ENCODE measurements at places on chromosomes 5 and 9.

DNA sequence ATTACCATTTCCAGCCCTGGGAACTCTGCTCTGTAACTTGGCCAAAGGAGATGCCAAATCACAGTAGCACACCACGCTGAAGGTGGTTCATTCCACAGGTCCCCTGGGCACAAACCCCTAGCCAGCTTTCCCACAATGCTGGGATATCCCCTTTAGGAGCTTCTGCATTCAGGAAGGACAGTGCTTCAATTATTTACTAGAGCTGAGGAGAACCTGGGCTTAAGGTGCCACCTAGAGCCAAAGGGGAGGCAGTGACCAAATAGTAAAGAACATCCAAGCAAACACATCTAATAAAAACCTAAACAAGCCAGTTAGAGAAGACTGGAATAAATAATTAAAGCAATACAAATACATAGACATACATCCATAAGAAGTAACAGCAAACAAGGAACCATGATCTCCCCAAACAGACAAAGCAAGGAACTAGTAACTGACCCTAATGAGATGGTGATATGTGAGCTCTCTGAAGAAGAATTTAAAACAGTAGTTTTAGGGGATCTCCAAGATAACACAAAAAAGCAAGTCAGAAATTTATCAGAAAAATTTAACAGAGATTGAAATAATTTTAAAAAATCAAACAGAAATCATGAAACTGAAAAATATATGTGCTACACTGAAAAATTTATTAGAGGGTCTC is 14.6 kb downstream of the KIF4B start:
- no peak for DNase-seq

DNA sequence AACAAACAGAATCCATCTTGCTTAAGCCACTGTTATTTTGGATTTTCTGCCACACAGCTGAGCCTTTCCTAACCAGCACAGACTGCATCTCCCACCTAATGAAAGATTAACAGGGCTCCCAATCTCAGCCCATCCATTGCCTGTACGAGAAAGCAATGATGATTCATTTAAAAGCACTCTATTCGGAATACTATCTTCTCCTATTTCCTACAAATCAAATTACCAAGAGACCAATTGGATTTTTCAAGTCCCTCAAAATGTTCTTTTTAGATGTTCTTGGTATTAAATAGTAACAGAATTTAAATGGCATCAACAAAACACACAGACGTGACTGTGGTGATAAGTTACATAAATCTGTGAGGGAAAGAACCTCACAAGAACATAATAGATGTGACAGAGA is 324.1 kb downstream of the AGTPBP1 start:
- no peak for DNase-seq

DNA sequence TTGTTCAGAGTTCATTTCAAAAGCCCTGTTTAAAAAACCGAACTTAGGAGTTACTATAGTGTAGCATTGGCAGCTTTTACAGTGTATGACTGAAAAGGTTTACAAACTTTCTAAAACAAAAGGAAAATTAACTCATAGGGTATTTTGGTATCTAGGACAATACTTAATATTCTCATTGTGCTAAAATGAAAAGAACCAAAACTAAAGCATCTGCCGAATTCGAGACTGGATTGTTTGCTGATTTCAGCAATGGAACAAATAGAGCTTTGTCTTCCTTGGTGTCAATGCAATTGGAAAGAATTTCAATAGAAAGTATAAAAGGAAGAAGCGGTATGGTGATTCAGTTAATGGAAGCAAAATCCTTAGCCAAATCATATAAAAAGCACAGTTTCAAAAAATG is 254.1 kb downstream of the SLF1 start:
- DNase-seq = no peak

- DNase-seq = no peak
Observed at GRCh38 chr5:54775645-54776044, 209.7 kb downstream of the ESM1 start.

- no peak for DNase-seq
Observed at GRCh38 chr5:9787861-9788600, 157.9 kb upstream of the TAS2R1 start.

- no peak for DNase-seq
Observed at GRCh38 chr5:141992349-141992963, 20.4 kb downstream of the GNPDA1 start.

DNA sequence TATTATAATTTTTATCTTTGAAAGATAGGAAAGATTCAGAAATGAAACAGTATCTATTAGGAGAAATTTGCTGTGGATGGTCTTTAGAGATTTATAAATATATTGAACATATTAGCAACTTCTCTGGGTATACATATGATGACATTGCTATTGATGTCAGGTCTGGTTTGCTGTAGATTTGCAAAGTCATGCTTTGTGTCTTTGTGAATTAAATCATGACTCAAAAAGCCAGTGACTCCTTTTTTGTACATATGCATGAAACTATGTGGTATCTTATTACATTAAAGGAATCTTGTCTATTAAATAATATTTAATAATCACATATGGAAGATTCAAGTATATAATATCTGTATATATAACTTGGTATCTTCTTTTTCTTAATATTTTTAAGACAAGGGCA is 141.9 kb downstream of the ST8SIA4 start:
- no peak for DNase-seq

DNA sequence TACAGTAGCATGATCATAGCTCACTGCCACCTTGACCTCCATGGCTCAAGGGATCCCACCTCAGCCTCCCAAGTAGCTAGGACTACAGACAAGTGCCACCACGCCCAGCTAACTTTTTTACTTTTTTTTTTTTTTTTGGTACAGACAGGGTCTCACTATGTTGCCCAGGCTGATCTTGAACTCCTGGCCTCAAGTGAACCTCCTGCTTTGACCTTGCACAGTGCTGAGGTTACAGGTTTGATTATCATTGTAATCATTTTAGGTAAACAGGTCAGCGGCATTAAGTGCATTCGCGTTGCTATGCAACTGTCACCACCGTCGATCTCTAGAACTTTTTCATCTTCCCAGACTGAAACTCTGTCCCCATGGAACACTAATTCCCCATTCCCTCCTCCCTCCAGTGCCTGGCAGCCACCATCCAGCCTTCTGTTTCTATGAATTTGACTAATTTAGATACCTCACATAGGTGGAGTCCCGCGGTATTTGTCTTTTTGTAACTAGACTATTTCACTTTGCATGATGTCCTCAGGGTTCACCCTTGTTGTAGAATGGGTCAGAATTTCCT is 5.8 kb upstream of the CARD19 start:
- DNase-seq = no peak

All from NCI-H1436 treated with DMSO at 0.1 percent for 48 hours (cell line).